DMS153 (cell line): ENCODE measurements at places on chromosomes 16 and 17.

DNA sequence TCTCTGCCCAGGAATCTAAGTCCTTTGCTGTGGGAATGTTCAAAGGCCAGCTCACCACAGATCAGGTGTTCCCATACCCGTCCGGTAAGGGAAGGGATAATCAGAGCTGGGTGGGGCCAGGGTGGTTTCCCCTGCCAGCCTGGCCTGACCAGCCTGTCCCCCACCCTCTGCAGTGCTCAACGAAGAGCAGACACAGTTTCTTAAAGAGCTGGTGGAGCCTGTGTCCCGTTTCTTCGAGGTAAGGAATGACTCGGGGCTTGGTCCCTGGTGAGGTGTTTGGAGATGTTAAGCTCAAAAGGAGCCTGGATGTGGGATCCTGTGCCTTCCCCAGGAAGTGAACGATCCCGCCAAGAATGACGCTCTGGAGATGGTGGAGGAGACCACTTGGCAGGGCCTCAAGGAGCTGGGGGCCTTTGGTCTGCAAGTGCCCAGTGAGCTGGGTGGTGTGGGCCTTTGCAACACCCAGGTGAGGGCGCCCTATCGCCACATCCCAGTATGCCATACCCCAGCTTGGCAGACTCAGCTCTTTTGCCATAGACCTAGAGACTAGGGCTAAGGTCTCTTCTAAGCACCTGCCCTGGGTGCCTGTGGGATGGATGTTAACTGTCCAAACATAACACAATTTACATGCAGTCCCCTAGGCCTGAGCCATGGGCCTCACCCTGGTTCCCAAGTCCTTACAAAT lies 997 bp downstream of the ACADVL start:
- DNase-seq = no peak

GRCh38 chr16:2200313-2200712 lies 3.9 kb upstream of the CASKIN1 start:
- DNase-seq = no peak

DNA sequence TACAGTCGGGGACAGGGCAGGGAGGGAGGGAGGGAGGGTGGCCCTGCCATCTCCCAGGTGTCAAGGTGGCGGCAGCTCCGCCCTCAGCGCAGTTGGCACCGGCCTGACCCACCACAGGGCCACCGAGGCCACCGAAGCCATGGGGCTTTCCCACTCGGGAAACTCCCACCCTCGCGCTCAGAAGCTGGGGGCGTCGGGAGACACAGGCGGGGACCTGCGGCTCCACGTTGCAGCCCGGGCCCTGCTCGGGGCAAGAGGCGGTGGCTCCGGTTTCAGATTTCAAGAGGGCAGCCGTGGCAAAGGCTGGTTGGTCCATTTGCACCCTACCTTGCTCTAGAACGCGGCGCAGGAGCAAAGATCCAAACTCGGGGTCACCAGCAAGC lies 544 bp downstream of the CYB561 start:
- peak; percentile 31 for DNase-seq

- DNase-seq = no peak
Measured at GRCh38 chr16:76665571-76666275, 388.5 kb downstream of the CNTNAP4 start.

GRCh38 chr16:23650674-23651416 lies 9.6 kb downstream of the DCTN5 start:
- DNase-seq = no peak

GRCh38 chr16:70578035-70578434 lies 54.4 kb downstream of the SF3B3 start:
- no peak for DNase-seq

GRCh38 chr17:31541559-31541958 lies 150.1 kb downstream of the RAB11FIP4 start:
- no peak for DNase-seq

GRCh38 chr17:28950017-28950751 lies 1.1 kb downstream of the PHF12 start:
- DNase-seq = peak; percentile 10

GRCh38 chr17:57138956-57139576 lies 54.0 kb downstream of the AKAP1 start:
- DNase-seq = no peak

DNA sequence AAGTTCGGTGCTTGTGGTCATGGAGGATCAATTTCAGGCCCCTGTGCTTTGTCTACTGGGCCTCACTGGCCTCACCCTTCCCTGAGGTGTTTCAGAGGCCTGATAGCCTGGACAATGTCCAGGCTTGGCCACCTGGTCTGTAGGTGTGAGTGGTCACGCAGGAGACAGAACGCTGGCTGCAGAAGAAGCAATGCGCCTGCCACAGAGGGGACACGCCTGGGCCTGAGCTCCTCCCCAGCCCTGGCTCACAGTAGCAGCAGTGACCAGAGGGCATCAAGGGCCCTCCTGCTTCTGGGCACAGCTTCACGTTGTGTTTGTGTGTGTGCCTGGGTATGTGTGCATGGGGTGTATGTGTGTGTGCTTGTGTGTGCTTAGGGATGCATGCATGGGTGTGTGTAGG lies 1.9 kb upstream of the PITPNM3 start:
- no peak for DNase-seq

DNA sequence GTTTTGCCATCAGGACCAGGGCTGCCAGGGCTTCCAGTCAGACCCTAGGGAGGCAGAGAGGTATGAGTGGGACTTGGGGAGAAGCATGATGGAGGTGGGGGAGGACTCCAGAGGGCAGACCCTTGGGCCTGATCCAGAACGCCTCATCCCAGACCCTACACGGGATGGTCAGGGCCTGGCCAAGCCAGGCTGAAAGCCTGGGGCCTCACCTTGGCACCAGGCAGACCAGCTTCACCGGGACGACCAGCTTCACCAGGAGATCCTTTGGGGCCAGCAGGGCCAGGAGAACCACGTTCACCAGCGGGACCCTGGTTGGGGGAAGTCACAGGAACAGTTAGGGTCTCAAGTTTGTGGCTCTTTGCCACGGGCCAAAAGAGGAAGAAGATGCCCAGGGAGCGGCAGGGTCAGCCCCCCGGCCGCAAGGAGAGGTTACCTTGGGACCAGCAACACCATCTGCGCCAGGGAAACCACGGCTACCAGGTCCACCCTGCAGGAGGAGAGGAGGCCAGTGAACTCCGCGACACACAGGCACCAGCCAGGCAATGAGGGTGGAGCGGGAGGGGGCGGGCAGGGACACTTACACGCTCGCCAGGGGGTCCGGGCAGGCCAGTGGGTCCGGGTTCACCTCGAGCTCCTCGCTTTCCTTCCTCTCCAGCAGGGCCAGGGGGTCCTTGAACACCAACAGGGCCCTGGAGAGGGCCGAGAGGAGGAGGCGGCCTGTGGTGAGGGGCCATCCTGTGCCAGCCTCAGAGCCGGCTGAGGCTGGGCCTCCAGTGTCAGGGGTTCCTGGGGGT lies 7.1 kb downstream of the COL1A1 start:
- DNase-seq = no peak

- no peak for DNase-seq
Measured at GRCh38 chr16:3878610-3879009, 1.9 kb downstream of the CREBBP start.

GRCh38 chr17:79627184-79627765 lies 16.4 kb upstream of the RBFOX3 start:
- DNase-seq = no peak

DNA sequence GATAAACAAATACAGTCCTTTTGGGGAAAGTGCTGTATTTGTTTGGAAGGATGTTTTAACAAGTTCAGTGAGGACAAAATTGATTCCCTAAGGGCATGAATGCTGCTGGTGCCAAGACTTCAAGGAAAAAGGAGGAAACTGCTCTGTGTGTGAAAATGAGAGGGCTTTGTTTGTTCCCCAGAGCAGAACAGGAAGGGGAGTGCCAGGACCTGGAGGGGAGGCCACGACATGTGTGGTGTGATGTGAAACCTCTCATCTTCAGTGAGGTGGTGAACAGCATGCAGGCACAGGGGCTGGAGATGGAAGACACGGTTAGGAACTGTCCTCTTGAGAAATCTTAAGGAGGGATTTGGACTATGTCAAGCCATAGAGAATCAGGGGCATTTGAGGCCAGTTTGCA lies 46.6 kb upstream of the GRIN2A start:
- DNase-seq = peak; percentile 1

GRCh38 chr17:75771334-75772281 lies 6.6 kb upstream of the GALK1 start:
- DNase-seq = peak; percentile 24

GRCh38 chr16:82783933-82784572 lies 157.3 kb downstream of the CDH13 start:
- no peak for DNase-seq

DNA sequence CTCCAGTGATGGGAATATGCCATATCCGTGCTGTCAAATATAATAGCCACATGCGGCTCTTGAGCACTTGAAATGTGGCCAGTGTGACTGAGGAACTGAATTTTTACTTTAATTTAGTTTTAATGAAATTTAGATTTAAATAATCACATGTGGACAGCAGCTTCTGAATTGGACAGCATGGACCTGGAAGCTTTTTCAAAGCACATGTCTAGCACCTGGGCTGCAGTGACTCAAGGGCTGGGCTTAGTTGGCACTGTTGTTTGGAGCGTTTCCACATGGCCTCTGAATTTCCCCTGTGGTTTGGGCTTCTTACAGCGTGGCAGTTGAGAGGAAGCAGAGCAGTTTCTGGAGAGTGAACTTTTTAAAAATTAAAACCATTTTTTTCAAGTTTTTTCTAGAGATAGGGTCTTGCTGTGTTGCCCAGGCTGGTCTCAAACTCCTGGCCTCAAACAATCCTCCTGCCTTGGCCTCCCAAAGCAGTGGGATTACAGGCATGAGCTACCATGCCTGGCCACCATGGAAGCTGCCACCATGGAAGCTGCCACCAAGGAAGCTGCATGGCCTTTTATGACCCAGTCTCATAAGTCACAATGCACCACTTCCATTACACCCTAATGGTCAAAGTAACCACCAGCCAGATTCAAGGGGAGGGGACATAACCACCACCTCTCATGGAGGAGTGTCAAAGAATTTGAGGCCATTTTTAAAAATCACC lies 6.7 kb upstream of the TOB1 start:
- DNase-seq = no peak

DNA sequence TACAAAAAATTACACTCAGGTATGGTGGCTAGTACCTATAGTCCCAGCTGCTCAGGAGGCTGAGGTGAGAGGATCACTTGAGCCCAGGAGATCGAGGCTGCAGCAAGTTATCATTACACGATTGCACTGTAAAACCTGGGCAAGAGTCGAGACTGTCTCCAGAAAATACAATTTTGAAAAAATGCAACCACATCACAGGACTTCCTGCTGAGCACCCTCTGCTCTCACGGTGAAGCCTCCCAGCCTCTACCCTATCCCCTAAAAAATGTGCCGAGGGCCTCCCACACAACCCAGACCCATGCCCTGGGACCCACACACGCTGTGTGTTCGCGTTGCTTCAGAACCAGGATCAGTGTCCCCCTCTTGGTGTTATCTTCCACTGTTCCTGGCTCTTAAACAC lies 236.1 kb downstream of the CPPED1 start:
- DNase-seq = no peak

DNA sequence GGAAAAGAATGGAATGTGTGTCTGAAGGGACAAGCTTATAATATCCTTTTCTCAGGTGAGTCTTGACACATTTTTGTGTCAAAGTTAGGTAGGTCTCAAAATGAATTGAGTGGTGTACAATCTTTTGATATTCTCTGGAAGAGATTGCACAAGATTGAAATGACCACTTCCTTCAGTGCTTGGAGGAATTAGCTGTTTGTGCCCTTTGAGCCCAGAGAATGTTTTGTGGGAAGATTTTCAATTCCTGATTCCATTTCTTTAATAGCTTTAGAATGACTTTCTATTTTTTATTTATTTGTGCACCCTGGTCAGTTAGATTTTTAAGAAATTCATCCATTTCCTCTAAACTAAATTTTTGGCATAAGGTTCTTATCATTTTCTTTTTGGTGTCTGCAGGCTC lies 1.6 kb upstream of the CCL13 start:
- DNase-seq = no peak

- DNase-seq = no peak
Measured at GRCh38 chr17:77619851-77620250, 338.7 kb upstream of the TNRC6C start.

DNA sequence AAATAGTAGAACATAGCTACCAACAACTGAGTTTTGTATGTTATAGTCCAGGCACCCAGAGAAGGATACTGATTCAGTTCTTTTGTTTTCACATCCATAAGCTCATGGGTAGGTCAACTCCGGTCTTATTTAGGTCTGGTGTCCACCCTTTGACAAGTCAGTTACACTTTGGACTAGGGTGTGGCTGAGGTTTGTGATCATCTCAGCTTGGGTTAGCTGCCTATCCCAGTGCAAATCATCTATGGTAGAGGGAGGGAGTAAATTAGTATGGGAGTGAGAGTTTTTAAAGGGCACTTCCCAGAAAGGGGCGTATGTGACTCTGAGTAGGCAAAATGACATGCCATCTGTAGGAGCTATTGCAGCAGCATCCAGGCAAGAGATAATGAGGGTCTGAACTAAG lies 66.1 kb downstream of the TANC2 start:
- DNase-seq = no peak

DNA sequence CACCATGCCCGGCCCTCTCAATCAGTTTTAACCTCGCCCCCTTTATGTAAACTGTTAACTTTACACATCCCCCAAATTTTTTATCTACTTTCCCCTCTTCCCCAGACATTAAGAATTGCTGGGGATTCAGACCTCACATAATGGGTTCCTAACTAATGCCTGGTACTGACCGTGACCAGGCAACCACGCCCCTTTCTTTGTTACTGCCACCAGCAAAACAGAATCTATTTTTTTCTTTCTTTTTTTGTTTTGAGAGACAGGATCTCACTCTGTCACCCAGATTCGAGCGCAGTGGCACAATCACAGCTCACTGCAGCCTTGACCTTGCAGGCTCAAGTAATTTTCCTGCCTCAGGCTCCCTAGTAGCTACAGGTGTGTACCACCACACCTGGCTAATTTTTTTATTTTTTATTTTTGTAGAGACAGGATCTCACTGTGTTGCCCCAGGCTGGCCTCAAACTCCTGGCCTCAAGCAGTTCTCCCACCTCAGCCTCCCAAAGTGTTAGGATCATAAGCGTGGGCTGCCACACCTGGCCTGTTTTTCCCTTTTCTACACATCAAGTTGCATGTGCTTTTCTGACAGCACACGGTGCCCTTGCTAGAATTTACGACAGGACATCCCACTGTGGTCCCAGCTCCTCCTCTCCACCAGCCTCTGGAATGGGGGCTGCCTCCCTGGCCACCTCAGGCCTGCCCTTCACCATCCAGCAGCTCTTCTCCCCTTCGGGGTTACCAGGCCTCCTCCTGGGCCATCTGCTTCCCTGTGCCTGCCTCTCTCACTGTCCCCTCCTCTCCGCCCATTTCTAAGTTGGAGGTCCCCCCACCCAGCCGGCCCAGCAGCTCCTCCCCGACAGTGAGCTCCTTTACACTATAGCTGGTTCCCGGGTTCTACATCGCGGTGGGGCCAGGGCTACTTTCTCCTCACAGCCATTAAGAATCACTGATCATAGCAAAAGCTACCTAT lies 10.8 kb downstream of the CPNE2 start:
- DNase-seq = no peak
